Breast epithelium (tissue), 4 donors: ENCODE measurements at places on chromosomes 12 and 14. TPM values are rescaled to one million over a fixed set of nuclear protein-coding genes. Genes with fewer than 3 reads are reported as not detected.

RDH12 gene
- not detected for total RNA-seq

ZFC3H1 gene
- 92.9 TPM for total RNA-seq

DNA sequence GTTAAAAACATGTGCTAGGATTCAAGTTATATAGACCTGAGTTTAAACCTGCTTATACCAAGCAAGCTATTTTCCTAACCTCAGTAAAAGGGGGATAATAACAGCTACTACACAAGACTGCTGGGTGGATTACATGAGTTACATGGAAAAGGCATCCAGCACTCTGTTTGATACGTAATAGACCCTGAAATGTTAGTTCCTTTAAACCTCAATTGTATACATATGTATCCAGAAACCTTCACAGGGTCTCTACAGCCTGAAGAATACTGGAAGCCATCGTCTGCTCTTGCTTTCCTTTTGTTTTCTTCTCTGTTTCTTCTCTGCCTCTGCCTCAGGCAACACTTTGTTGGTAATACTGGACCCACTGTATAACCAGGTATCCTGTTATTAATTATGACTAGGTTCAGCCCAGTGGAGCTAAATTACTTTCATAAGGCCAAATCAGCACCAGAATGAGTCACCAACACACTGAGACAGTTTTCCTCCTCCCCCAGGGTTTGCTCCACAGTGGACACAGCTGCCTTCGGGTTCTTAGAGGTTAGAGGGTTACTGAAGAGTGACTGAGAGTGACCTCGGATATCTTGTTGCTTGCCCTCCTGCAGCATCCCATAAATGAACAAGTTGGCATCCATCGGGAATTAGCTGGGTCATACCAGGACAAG is 127.1 kb downstream of the CAPZA3 start:
- no peaks in the 10 kb centered on the region for H3K4me1 ChIP-seq
- H3K4me3 ChIP-seq, result no peak overlapping the region
- DNase-seq, result no peak
- H3K36me3 ChIP-seq, result no peaks in the 10 kb centered on the region

- H3K27me3 ChIP-seq, result no peaks in the 10 kb centered on the region
- H3K36me3 ChIP-seq, result peaks cover 4% of the 10 kb centered on the region
- no peak overlapping the region for H3K4me3 ChIP-seq
- no peak for DNase-seq
- no peak overlapping the region for H3K27ac ChIP-seq
- no peaks in the 10 kb centered on the region for H3K4me1 ChIP-seq
Measured at GRCh38 chr12:8779281-8779680, 43.1 kb upstream of the A2ML1 start.

- DNase-seq, result no peak
- H3K27ac ChIP-seq, result no peak overlapping the region
- H3K4me1 ChIP-seq, result no peaks in the 10 kb centered on the region
- peaks cover 3% of the 10 kb centered on the region for H3K36me3 ChIP-seq
- H3K4me3 ChIP-seq, result no peak overlapping the region
Measured at GRCh38 chr14:34750670-34751069, 36.3 kb upstream of the CFL2 start.

DNA sequence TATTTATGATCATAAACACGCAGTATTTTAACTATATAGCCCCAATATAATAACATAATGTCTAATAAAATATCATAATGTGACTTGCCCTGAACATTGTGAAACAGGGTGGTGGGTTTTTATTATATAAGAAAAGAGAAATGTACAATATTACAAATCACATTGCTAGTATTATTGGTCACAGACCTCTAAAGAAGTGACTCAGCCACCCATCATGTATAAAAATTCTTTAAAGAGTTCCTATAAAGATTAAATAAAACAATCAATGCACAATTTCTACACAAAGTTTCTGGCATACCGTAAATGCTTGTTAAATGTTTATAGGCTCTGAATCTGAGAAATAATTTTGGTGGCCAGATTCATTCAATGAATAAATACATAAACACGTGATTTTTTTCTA is 28.9 kb downstream of the ABCC9 start:
- no peak overlapping the region for H3K27ac ChIP-seq
- H3K27me3 ChIP-seq, result no peaks in the 10 kb centered on the region
- no peaks in the 10 kb centered on the region for H3K36me3 ChIP-seq
- H3K4me3 ChIP-seq, result no peak overlapping the region
- H3K4me1 ChIP-seq, result no peaks in the 10 kb centered on the region

DNA sequence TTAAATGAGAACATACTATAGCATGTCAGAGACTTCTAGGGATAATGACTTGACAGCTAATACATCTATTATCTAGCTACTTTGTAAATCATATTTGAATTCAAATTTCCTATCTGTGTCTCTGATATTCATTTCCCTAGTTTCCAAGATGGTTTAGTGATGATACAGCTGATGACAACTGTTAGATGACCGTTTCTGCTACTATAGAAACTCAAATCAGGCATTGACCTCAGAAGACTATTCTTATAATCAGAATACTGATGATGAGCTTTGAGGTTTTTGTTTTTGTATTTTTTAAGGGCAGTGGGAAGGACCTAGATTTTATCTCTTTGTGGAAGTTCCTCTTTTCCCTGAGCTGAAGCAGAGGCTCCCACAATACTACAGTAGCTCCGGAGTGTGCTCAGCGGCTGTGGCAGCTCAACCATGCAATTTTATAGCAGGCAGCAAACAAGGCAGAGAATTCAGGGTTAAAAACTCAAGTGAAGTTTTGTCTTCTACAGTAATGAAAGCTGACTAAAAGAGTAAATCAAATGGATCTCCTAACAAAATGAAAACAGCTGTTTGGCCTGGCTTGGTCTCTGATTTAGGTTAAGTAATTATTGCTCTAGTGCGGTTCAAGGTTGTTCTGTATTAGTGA is 145.1 kb downstream of the SLC25A21 start:
- DNase-seq, result no peak
- H3K27me3 ChIP-seq, result no peaks in the 10 kb centered on the region
- no peak overlapping the region for H3K4me3 ChIP-seq
- no peaks in the 10 kb centered on the region for H3K36me3 ChIP-seq
